ENCODE measurements at places on chromosomes 11 and 22. TPM values are rescaled to one million over a fixed set of nuclear protein-coding genes. Genes with fewer than 3 reads are reported as not detected.

The XKR3 gene
- not detected for total RNA-seq

The SLC16A8 gene
- 0.98 TPM for total RNA-seq

The C1QTNF5 gene
- 2.2 TPM for total RNA-seq

The IGLL1 gene
- total RNA-seq: not detected

The CRYBB2 gene
- not detected for total RNA-seq

The KLHL35 gene
- total RNA-seq: 0.22 TPM

The KCNK7 gene
- 2.0 TPM for total RNA-seq

GRCh38 chr11:125976156-125976555, 30.3 kb downstream of the VSIG10L2 start:
- H3K36me3 ChIP-seq: peaks cover 3% of the 10 kb centered on the region
- H3K4me3 ChIP-seq: no peak overlapping the region
- DNase-seq: no peak

- H3K4me1 ChIP-seq: peaks cover 4% of the 10 kb centered on the region
- H3K4me3 ChIP-seq: no peak overlapping the region
- peaks cover 46% of the 10 kb centered on the region for H3K36me3 ChIP-seq
- H3K27ac ChIP-seq: no peak overlapping the region
These were observed 45.8 kb downstream of the MIAT start for GRCh38 chr22:26702906-26703830.

- DNase-seq: no peak
- H3K27ac ChIP-seq: no peak overlapping the region
- H3K27me3 ChIP-seq: peaks cover 3% of the 10 kb centered on the region
- H3K4me1 ChIP-seq: peaks cover 7% of the 10 kb centered on the region
These were observed 66.3 kb downstream of the C11orf91 start for GRCh38 chr11:33634291-33634834.

GRCh38 chr11:33040862-33041453, 1.6 kb downstream of the TCP11L1 start:
- H3K4me3 ChIP-seq: peak overlapping the region; percentile 84
- H3K27ac ChIP-seq: no peak overlapping the region
- no peaks in the 10 kb centered on the region for H3K27me3 ChIP-seq
- peaks cover 10% of the 10 kb centered on the region for H3K4me1 ChIP-seq

DNA sequence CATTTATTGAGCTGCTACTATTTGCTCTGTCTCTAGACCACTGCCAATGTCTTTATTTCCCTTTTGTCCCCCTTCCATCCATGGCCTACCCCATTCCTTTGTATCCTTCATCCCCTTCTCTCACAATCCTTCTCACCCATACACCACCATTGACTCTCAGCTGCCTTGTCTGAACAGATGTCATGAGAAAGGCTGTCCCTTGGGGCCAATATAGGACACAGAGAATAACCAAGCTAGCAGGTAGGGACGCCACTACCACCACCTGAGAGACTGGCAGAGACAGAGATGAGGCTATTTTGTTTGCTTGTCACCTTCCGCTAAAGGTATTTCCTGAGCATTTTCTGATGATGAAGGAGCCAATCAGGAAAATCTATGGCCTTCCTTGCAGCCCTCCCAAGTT, 138.9 kb downstream of the CD44 start:
- no peak overlapping the region for H3K27ac ChIP-seq
- H3K4me1 ChIP-seq: peaks cover 24% of the 10 kb centered on the region

- DNase-seq: no peak
- H3K27ac ChIP-seq: no peak overlapping the region
These were observed 6.0 kb upstream of the SLC7A4 start for GRCh38 chr22:21038405-21038804.

DNA sequence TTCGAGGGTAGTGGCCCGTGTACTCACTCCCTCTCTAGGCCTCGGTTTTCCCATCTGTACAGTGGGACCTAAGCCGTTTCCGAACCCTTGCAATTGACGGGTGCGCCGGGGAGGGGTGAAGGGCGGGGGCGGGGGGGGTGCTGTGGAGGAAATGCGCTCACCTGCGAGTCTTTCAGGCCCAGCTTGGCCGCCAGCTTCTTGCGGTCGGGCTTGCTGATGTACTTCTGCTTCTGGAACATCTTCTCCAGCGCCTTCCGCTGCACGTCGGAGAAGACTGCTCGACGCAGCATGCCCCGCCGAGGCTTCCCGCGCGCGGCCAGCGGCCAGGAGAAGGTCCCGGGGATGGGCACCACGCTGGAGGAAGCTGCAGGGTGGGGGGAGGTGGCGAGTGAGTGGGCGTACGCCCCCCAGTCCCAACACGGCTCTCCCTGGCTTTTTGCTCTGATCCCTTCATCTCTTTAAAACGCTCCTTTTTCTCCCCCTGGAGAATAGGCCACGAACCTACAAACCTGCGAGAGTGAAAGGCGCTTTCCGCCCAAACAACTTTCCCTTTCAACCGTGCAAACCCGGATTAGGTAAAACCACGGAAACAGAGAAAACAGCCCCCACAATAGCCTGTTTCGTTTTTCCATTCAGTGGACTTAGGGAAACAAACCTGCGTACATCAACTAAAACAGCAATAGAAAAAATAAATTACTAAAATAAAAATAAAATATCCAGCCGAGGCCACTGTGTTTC, 3.2 kb downstream of the DBX1 start:
- H3K27me3 ChIP-seq: peaks cover 88% of the 10 kb centered on the region
- H3K4me1 ChIP-seq: peaks cover 61% of the 10 kb centered on the region
- no peaks in the 10 kb centered on the region for H3K36me3 ChIP-seq

DNA sequence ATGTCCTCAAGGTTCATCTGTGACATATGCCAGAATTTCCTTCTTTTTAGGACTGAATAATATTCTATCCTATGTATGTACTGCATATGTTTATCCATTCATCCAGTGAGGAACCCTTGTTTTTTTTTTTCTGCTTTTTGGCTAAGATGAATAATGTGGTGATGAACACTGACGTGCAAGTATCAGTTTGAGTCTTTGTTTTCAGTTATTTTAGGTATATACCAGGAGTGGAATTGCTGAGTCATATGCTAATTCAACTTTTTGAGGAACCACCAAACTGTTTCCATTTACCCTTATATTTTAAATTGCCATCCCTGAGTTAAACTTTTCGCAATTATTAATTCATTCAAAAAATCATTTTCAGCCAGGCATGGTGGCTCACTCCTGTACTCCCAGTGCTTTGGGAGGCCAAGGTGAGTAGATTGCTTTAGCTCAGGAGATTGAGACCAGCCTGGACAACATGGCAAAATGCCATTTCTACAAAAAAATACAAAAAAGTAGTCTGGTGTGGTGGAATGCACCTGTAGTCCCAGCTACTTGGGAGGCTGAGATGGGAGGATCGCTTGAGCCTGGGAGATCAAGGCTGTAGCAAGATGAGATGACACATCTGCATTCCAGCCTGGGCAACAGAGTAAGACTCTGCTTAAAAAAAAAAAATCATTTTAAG, 64.2 kb downstream of the MICAL2 start:
- no peak overlapping the region for H3K27ac ChIP-seq
- DNase-seq: no peak
- H3K36me3 ChIP-seq: no peaks in the 10 kb centered on the region
- H3K27me3 ChIP-seq: no peaks in the 10 kb centered on the region
- peaks cover 11% of the 10 kb centered on the region for H3K4me1 ChIP-seq

- H3K4me3 ChIP-seq: no peak overlapping the region
- no peaks in the 10 kb centered on the region for H3K36me3 ChIP-seq
- no peak overlapping the region for H3K27ac ChIP-seq
- DNase-seq: no peak
- H3K27me3 ChIP-seq: peaks cover 55% of the 10 kb centered on the region
These were observed 9.1 kb upstream of the SERHL2 start for GRCh38 chr22:42544686-42545085.

GRCh38 chr22:20439556-20439927, 1.9 kb upstream of the SCARF2 start:
- no peak overlapping the region for H3K27ac ChIP-seq
- peaks cover 21% of the 10 kb centered on the region for H3K4me1 ChIP-seq
- DNase-seq: no peak

DNA sequence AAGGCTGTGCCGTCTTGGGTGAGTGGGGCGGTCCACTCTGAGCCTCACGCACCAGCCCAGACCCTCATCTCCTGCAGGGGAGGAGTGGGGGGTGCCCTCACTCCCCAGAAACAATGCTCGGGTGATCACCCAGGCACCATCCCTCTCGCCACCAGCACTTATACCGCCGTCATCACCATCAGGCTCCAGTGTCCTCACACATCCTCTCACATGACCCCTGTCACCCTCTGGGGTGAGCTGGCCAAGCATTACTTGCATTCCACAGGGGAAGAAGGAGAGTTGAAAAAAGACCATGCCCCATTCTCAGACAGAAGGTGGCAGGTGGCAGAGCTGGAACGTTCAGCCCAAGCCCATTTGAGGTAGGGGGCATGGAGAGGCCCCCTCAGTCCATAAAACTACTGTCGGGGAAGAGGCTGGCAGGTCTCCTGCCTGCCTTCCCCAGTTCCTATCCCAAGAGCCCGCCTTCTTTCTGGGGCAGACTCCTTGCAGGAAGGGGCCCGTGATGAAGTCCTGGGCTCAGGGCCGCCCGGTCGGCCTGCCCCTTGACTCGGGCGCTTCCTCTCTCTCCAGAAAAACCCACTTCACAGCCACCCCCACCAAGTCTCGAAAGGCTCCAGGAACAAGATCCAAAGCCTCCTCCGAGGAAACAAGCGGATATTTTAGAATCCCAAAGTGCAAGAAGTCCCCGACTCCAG, 153.3 kb downstream of the DSCAML1 start:
- no peak overlapping the region for H3K4me3 ChIP-seq
- DNase-seq: no peak
- no peak overlapping the region for H3K27ac ChIP-seq
- H3K4me1 ChIP-seq: peaks cover 4% of the 10 kb centered on the region

GRCh38 chr22:20783844-20784723, 10.2 kb downstream of the SERPIND1 start:
- H3K27ac ChIP-seq: no peak overlapping the region
- peaks cover 30% of the 10 kb centered on the region for H3K4me1 ChIP-seq
- DNase-seq: peak; percentile 45
- H3K4me3 ChIP-seq: no peak overlapping the region
- H3K27me3 ChIP-seq: no peaks in the 10 kb centered on the region
- H3K36me3 ChIP-seq: no peaks in the 10 kb centered on the region

DNA sequence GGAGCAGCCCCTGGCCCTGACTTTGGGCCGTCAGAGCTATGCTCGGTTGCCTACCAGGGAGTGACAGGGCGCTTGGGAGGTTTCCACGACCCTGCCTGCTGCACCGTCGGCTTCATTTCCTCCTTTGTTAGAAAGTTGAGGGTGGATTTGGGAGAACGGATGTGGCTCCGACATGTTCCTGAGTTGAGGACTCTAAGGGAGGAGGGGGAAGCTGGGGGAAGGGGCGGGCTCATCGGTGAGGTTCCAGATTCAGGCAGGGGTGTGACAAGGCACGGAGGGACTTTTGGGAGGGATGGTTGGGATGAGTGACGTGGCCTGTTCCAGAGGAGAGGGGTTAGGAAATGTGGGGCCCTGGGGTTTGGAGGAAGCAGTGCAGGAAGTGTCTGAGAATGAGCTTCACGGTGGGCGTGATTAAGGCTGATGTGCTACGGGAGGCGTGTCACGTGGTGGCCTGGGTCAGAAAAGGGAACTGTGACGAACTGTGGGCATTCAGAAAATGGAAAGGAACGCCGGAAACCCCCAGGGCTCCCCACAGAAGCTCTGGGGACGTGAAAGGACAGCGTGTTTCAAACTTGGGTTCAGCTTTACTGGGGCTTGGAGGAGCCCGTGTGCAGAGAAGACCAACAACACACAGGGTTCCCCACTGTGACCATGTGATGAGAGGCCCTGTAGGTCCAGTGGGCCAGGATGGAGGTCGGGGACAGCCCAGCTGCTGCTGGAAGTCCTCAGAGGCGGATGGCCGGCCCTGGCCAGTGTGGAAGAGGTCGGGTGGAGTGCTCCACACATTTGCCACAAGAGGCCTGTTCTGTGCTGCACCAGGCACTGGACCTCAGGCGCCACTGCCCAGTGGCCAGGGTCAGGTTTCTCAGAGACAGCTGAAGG, 2.8 kb downstream of the PARVB start:
- no peaks in the 10 kb centered on the region for H3K36me3 ChIP-seq
- peaks cover 7% of the 10 kb centered on the region for H3K27me3 ChIP-seq
- DNase-seq: no peak
- H3K4me3 ChIP-seq: no peak overlapping the region

GRCh38 chr22:43658823-43659222, 153.3 kb downstream of the EFCAB6 start:
- DNase-seq: peak; percentile 50
- no peak overlapping the region for H3K4me3 ChIP-seq
- H3K36me3 ChIP-seq: no peaks in the 10 kb centered on the region
- H3K4me1 ChIP-seq: peaks cover 24% of the 10 kb centered on the region

GRCh38 chr11:9701799-9702198, 37.9 kb downstream of the SWAP70 start:
- DNase-seq: no peak
- H3K36me3 ChIP-seq: peaks cover 11% of the 10 kb centered on the region
- no peaks in the 10 kb centered on the region for H3K27me3 ChIP-seq
- H3K4me3 ChIP-seq: no peak overlapping the region
- no peak overlapping the region for H3K27ac ChIP-seq
- peaks cover 14% of the 10 kb centered on the region for H3K4me1 ChIP-seq

Measured in WTC11 (cell line).